Stimulated activated CD8-positive, alpha-beta memory T cell treated with anti-CD3 and anti-CD28 coated beads, Interleukin-7, amount 100 ng/mL, for 1 hour (primary cell): ENCODE measurements at places on chromosomes 3 and 15.

- DNase-seq = no peak
Measured at GRCh38 chr3:53941184-53941583, 49.5 kb upstream of the SELENOK start.

- no peak for DNase-seq
Measured at GRCh38 chr15:76366714-76367113, 30.1 kb downstream of the ISL2 start.

DNA sequence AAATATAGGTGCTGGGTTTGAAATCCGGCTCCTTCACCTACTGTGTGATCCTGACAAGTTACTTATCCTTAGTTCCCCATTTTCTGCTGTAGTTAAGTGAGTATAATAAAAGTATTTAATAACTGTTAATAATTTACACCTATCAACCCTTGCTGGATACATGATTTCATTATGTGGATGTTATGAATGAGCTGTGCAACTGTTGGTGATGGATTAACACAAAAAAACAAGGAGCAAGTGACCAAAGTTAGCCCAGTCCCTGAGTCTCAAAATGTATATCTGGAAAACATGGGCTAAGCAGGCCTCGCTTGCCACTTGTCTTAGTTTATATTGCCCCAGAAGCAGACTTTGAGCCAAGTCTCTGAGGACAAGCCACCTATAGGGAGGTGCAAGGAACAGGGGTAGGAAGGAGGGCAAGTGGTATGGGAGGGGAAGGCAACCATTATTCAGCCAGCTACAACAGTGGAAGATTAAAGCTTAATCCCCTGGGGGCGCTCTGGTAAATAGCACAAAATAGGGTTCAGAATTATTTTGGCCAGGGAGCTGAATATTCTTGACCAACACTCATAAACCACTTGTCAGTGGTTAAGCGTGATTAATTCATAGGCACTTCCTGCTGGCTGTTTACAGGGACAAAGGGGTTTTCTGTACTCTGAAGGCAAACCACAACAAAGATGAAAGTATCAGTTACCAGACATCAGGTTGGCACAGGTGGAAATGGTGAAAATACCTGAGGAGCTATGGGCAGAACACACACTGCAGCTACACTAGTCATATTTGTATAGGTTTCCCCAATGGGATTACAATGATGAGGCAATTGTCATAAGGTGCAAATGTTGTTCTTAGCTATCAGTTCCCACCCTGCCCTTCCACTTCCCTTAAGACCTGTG lies 76.2 kb downstream of the TRIM42 start:
- no peak for DNase-seq

DNA sequence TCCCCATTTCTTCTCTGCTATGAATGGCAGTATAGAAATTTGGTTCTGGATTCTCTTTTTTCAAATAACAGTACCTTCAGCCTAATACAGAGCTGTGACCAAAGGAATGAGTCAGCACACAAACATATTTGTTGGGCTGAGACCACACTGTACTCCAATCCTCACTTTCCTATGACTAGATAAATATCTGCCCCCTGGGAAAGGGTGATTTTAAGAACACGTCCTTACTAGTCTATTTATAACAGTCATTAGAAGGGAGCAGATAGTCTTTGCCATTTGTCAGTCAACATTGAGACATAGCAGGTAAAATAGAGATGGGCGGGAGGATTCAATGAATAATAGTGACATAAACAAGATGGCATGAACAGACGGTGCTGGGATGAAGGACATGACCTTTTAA lies 461.3 kb downstream of the MCTP2 start:
- no peak for DNase-seq

GRCh38 chr3:72830452-72831223 lies 17.6 kb downstream of the SHQ1 start:
- no peak for DNase-seq

- no peak for DNase-seq
Measured at GRCh38 chr3:13537909-13538296, 11.0 kb upstream of the FBLN2 start.

- DNase-seq = no peak
Measured at GRCh38 chr15:101013769-101014675, 94.9 kb downstream of the LRRK1 start.

DNA sequence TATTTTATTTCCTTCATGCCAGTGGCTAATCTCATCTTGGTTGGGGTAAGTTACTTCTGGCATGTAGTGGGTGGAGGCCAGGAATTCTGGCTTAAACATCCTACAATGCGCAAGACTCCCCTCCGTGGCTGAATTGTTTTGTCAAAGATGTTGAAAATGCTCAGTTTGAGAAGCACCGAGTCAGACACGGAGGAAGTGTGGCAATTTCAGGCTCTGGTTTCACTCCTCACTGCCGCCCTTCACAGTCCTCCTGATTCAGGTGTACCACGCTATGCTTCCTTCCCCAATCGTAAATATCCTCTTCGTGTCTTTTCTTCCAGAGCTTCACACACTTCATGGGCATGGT lies 150.7 kb downstream of the OPA1 start:
- no peak for DNase-seq

DNA sequence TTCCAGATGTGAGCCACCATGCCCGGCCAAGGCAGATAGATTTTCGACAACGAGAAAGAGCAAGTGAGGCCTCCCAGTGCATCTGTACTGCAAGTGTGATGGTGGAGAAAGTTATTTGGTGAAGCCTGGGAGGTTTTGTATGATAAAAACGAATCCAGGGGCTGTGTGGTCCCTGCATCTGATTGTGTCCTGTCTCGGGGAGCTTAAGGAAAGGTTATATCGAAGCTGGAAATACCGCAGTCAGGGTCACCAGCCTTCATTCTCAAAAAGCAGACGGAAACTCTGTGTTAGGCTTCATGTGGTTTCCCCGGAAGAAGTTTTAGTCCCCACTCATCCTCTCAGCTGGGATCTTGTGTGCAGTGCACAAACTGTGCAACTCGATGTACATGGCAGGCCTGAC lies 3.4 kb downstream of the MINDY4B start:
- DNase-seq = no peak

- no peak for DNase-seq
Measured at GRCh38 chr3:37501571-37502313, 327.4 kb upstream of the LRRFIP2 start.

GRCh38 chr3:136068708-136069107 lies 103.2 kb downstream of the PPP2R3A start:
- DNase-seq = no peak

DNA sequence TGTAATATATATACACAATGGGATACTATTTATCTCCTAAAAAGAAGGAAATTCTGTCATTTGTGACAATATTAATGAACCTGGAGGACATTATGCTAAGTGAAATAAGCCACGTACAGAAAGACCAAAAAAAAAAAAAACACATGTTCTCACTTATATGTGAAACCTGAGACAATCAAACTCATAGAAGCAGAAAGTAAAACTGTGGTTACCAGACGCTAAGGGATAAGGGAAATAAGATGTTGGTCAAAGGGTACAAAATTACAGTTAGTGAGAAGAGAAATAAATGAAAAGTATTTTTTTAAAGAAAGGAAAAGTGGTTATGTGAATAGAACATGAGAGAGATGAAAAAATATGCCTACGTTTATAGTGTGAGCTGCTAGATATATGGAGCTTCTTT lies 101.1 kb downstream of the CPNE4 start:
- no peak for DNase-seq

DNA sequence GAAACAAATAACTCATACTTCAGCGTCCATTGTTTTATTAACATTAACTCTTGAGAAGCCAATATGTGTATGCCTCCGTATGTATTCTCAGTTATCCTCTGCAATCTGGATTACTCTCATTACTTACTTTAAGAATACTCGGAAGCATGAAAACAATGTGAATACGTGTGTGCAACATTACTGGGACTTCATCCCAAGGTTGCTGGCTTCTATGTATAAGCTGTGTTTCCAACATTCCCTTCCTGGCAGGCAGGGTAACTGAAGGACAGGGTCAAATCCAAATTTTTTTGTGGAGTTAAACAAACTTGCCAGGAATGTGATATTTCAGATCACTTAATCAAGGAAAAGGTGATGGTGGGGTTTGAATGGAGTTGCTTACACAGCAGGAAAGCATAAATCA lies 34.5 kb upstream of the NR1I2 start:
- no peak for DNase-seq

DNA sequence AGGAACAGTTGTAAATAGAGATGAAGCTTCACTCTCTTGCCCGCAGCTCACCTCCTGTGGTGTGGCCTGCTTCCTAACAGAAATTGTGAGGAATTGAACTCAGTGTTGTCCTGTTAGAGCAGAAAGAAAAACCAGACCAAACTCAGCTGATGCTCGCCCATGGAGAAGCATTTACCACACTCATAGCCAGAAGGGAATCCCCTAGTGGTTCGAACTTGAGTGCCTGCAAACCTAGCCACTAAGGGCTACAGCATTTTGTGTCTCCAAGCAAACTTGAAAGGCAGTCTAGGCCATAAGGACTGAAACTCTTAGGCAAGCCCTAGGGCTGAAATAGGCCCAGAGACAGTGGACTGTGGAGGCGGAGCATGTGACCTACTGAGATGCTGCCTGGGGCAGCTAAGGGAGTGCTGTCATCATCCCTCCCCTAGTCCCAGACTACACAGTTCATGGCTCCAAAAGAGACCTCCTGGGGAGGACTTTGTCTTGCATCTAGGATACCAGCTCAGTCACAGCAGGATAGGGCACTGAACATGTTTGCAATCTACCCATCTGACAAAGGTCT lies 44.5 kb upstream of the MCTP2 start:
- no peak for DNase-seq

DNA sequence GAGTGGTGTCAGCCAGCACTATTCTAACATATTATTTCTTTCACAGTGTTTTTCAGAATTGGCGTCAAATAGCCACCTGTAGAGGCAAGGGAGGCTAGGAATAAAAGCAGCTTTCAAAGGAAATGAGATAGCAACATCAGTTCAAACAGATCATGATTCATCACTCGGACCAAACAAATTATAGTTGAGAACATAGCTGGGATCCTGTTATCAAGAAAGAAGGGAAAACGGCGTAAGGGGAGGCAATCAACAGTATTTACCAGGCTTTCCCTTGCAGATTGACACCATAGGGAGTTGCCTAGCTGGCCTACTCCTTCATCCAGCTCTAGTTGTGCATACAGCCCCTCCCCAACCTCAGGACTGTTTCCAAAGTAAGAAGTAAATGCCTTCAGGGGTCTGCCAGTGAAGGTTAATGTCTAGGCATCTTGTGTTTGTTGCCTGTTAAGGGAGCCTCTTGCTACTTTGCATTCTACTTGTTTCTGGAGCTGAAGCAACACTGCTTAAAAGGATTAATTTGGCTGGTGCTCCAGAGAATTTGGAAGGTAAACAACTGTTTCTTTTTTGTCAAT lies 286.5 kb downstream of the NSUN3 start:
- no peak for DNase-seq

DNA sequence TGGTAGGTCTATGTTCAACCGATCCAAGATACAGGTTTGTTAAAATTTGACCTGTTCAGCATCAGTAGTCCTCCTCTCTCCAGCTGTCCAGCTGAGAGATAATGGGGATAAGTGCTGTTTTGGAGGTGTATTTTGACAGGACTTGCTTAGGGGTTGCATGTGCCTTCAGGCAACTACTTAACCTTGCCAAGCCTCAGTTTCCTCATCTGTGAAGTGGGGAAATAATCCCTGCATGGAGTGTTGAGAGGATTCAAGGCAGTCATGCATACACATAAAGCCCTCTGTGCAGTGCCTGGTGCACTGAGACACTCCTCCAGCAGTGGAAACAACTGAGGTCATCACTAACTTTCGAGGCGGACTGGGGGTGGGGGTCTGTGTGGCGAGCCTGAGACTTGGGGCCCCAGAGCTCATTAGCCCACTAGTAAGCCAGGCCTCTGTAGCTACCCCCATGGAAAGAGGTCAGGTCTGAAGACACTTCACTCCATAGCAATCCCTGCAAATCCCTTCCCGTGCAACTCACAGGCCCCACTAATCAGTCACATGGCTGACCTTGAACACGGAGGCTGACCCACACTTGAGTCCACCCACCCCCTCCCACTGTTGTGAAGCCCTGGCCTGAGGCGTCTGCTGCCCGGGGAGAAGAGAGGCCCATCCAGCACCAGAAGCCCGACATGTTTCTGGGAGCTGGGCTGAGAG lies 25.9 kb upstream of the SLC6A6 start:
- DNase-seq = no peak
